ENCODE measurements at places on chromosomes 1 and 21.

GRCh38 chr1:101079341-101079740, 53.8 kb upstream of the DPH5 start:
- DNase-seq = no peak

- no peak for DNase-seq
Measured at GRCh38 chr21:45644041-45644906, 749 bp downstream of the PCBP3 start.

- no peak for DNase-seq
Measured at GRCh38 chr1:6466023-6466422, at the start of gene TNFRSF25. Gene TNFRSF25 (minus strand): TSS chr1:6466173. CDS start chr1:6466107, 66 bp downstream.

- no peak for DNase-seq
Measured at GRCh38 chr21:40294345-40294744, 427.1 kb downstream of the PCP4 start.

- DNase-seq = no peak
Measured at GRCh38 chr1:41718497-41718896, 200.2 kb downstream of the HIVEP3 start.

- no peak for DNase-seq
Measured at GRCh38 chr1:214259353-214259977, 21.5 kb upstream of the SMYD2 start.

- no peak for DNase-seq
Measured at GRCh38 chr1:244341455-244342450, 110.0 kb downstream of the ADSS2 start.
